ENCODE measurements at places on chromosomes 16 and 17.
A peak's percentile ranks its signal among the peaks of the same experiment; 100 is the strongest.

DNA sequence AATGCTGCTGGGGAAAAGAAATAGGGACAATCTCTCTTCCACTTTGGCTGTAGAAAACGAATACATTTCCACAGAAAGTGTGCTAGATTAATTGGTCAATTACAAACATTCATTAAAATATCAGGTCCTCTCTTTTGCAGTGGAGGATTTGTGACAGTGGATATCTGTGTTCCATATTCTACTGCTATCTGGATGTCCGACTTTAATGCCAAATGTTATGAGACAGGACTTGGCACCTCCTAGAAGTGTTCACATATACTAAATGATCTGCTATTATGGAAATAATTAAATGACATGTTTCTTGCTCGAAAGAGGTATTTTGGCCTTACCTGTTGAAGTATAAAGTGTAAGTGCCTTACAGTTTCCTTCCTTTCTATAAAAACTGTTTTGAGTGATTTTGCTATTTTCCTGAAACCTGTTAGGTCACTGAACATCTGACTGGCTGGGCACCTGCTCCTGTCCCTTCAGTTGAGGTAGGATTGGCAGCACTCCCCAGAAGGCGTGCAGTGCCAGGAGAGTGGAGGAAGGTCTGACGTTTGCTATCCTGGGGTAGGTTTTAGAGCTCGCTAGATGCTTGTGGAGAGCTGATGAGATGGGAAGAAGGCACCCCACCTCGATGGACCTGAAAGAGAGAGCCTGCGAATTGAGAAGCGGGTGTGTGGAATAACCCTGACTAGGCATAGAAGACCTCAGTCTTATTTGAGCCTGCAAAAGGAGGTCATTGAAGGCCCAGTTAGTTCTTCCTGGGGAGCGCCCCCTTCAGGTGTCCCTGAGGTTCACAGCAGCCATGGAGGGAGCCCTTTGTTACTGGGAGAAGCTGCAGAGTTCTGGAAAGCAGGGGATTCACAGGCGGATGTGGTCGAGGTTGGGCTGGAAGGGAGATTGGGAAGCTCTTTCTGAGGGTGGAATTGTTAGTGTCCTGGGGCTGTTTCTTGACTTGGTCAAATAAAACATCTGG lies 159.4 kb upstream of the ZNF267 start:
- no peak for DNase-seq

GRCh38 chr17:77817953-77818352 lies 140.6 kb upstream of the TNRC6C start:
- DNase-seq: no peak

DNA sequence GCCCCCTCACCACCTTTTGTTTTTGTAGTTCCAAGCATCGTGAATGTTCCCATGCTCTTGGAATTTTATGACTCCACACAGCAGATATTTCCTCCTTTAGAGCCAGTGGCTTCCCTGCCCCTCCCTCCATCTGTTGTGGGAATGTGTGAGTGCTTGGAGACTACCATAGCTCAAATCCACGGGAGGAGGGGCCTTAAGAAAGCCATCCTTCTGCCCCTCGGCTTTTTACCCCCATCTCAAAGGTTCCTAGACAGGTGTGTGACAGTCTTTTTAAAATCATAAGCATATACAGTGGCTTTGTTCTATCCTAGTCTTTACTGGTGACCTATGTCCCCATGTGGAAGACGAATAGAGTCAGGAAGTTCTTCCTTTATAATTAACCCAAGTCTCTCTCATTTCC lies 47.2 kb downstream of the YPEL2 start:
- DNase-seq: no peak

DNA sequence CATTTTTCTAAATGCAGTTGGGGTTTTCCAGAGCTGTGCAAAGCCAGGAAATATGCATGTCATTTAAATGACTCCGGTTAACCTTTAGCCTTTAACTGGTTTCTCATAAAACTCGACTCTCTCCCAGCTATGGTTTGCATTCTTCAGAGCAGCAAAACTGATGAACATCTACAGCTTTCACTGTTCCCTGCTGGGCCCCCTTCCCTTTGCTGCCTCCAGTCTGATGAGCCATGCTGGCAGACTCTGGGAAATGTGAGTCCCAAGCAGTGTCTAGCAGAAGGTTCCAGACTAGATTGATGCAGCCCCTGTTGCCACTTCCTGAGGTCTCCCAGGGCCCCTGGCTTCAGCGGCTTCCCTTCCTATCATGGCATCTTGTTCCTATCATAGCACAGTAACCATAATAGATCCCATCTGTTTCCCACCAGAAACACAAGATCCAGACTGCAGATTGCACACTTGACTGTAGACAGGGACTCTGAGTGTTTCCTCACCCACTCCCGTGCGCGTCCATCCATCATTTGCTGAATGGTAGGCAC lies 135.4 kb downstream of the CLEC16A start:
- DNase-seq: peak; percentile 29

DNA sequence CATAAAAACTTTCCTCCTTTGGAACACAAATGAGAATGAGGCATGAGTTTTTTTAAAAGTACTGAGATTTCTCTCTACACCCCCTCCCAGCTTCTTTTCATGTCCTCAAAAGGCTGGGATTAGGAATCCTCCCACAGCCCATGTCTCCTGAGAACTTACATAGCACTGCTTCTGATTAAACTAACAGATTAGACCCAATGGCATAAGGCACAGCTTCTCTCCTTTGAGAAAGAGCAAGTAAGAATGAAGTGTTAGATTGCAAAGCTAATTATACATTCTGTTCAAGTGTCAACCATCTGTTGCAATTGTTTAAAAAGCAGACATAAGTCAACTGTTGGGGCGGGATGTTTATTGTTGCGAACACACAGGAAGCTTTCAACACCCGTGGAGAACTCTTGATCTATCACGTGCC lies 715.1 kb downstream of the CDH11 start:
- no peak for DNase-seq

GRCh38 chr17:6340708-6341107 lies 94.2 kb downstream of the AIPL1 start:
- DNase-seq: no peak

DNA sequence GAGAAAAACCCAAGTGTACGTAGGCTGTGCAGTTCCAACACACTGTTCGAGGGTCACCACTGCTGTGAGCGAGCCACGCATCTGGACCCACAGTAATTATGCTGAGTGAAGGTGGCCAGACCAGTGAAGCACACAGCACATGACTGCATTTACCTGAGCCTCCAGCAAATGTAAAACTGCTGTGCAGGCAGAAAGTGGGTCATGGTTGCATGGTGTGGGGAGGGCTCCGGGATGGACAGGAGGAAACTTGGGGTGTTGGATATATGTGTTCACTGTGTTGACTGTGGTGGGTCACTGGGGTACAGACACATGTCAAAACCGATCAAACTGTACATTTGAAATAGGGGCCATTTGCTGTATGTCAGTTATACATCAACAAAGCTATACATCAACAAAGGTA lies 78.7 kb upstream of the METRNL start:
- DNase-seq: no peak

DNA sequence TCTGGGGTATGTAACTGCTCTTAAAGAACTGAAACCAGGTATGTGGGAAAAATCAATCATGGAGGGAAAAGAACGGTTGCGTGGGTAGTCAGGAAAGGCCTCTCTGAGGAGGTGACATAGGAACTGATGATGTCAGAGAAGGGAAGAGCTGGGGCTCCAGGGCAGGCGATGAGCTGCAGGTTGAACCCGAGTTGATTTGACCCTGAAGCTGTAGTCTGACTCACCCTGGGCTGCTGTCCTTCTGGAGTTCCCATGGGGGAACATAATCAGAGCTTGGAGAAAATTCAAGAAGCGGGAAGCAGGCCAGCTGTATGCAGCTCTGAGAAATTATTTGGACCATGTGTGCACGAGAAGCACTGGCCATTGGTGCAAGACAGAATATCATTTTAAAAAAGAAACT lies 16.7 kb downstream of the SLC6A2 start:
- DNase-seq: no peak

GRCh38 chr16:28977703-28978662 lies 3.4 kb downstream of the SPNS1 start:
- DNase-seq: peak; percentile 67
